ENCODE measurements at places on chromosomes 16 and 17.

DNA sequence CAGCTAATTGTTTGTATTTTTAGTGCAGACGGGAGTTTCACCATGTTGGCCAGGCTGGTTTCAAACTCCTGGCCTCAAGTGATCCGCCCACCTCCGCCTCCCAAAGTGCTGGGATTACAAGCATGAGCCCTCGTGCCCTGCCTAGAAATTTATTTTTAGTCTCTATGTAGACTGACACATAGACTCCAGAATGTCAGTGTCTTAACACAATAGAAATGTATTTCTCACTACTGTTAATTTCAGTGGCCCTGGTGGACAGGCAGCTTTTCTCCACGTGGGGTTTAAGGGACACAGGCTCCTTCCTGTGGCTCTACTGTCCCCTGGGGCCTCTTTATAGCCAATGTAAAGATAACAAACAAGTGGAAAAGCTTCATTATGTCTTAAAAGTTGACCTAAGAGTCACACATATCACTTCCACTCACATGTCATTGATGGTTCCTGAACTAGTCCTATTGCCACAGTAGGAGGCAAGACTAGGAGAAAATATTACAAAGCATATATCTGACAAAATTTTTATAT, 43.8 kb downstream of the COPRS start:
- DNase-seq = no peak

DNA sequence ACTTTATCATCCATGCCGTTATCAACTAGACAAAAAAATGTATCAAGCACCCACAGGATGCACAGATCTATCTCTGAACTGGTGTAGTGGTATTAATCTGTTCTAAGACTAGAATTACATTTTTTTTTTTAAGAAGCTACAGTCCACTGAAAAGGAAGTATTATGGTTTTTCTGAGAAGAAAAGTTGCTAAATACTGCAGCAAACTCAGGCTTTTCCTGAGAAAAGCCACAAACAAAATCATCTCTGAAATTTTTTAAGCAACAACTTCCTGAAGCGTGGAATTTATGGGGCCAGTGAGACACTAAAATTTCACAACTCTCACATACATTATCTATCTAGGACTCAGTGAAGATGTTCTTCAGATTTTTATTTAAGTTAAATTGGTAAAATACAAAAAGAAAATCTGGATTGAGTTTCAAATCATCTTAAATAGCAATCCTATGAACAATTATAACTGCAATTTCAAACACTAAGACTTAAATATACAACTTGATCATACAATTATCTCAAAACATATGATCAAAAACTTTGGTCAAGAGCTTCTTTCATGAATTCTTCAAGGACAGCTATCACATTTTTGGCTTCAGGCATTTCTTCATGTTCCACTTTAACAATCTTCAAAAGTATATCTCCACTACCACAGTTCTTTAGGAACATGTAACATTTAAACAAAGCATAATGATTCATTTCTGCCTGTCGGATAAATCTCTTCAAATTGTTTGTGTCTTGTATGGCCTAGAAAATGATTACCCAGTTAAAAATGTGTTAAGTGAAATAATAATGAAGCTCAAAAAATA, 10.5 kb downstream of the C17orf75 start:
- DNase-seq = no peak

- DNase-seq = no peak
These were observed 28.4 kb upstream of the EMP2 start for GRCh38 chr16:10608687-10609401.

GRCh38 chr16:81497690-81498089, 53.1 kb downstream of the CMIP start:
- DNase-seq = no peak

GRCh38 chr17:27461192-27461859, 5.1 kb downstream of the KSR1 start:
- no peak for DNase-seq

DNA sequence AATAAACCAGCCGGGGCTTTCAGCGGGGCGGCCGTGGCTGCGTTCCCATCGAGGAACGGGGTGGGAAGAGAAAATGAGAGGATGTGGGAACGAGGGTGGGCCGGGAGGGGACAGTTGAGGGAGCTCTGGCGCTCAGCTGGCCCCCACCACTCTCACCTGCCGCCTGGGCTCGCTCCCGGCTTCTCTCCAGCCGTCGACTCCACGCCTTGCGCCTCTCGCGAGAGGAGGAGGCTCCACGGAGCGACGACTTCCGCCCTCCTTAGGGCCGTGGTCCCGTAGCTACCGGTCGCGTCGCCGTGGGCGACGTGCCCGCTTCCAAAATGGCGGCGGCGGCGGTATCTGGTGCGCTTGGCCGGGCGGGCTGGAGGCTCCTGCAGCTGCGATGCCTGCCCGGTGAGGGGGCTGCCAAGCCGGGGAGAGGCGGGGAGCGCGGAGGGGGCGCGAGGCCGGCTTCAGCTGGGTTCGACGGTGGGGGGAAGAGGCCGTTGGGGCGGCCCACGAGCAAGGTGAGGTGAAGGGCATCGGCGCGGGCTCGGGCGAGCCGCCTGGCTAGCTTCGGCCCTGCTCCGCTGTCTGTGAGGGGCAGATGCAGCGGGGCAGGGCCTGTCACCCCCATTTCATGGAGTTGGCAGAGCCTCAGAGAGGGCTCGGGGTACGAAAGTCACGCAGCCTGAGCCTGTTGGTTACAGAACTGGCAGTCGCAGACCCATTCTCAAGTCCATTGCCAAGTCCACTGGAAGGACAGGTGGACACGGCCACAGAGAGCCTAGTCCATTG, at the start of the genes CIAPIN1 and COQ9:
Gene CIAPIN1, minus strand, starts transcription at position 200 of the 777 bp plus-strand sequence. CDS start 6,457 bp downstream, outside the sequence.
Gene COQ9, plus strand, starts transcription at position 294 of the 777 bp plus-strand sequence. Its CDS starts 27 bp downstream, at position 321.
- DNase-seq = peak; percentile 64

DNA sequence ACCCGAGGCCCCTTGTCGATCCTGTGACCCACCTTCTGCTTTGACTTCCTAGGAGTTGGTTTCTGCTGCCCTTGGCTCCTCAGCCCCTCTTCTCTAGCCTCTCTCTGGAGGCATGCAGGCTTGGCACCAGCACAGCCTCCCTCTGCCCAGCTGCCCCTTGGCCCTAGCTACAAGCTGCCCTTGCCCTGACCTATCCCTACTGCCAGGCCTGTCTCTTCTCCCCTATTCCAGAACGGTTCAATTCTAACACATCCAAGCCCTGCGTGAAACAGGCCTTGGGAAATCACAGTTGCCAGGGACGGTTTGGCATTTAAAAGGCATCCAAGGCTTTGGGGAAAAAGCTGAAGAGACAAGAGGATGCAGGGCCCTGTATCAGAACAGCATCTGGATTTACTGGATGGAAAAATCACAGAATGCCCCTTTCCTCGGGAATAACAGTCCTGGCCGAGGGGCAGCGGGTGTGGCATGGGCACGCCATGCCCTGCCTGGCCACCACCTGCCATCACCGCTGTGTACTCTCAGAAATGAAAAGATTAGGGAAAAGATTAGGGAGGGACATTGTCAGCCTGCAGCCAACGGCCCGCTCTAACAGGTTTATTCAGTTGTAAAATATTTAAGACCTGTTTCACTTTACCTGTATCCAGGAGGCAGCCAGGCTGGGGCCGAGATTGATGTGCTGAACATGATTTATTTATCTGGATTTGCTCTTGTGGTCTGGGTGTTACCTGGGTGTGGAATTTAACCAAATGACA, 15.8 kb downstream of the RAI1 start:
- no peak for DNase-seq

- DNase-seq = no peak
These were observed 18.5 kb upstream of the DNAJA2 start for GRCh38 chr16:46991729-46992704.

- DNase-seq = no peak
These were observed 1.8 kb downstream of the C16orf54 start for GRCh38 chr16:29743827-29744531.

GRCh38 chr17:29579866-29580771, 9.3 kb downstream of the GIT1 start:
- peak; percentile 50 for DNase-seq

GRCh38 chr16:73878611-73879010, 418.0 kb upstream of the PSMD7 start:
- DNase-seq = no peak
